ENCODE measurements at places on chromosomes 1 and 21. TPM values are rescaled to one million over a fixed set of nuclear protein-coding genes. Genes with fewer than 3 reads are reported as not detected.

SPAG17 gene
- total RNA-seq = 2.5 TPM

MYOCOS gene
- total RNA-seq = under 0.01 TPM

LCE2A gene
- total RNA-seq = not detected

MTARC1 gene
- total RNA-seq = 13.5 TPM

GJA5 gene
- 0.98 TPM for total RNA-seq

MYCL gene
- total RNA-seq = 7.4 TPM

GBP5 gene
- total RNA-seq = 0.25 TPM

RPL5 gene
- 1,042 TPM for total RNA-seq

RGS8 gene
- 11.3 TPM for total RNA-seq

SIPA1L2 gene
- 26.8 TPM for total RNA-seq

BMP8A gene
- 0.25 TPM for total RNA-seq

BACE2 gene
- 5.4 TPM for total RNA-seq

PTPRU gene
- total RNA-seq = 29.7 TPM

CD1B gene
- not detected for total RNA-seq
